NCI-H345 (cell line): ENCODE measurements at places on chromosomes 16 and 17.

DNA sequence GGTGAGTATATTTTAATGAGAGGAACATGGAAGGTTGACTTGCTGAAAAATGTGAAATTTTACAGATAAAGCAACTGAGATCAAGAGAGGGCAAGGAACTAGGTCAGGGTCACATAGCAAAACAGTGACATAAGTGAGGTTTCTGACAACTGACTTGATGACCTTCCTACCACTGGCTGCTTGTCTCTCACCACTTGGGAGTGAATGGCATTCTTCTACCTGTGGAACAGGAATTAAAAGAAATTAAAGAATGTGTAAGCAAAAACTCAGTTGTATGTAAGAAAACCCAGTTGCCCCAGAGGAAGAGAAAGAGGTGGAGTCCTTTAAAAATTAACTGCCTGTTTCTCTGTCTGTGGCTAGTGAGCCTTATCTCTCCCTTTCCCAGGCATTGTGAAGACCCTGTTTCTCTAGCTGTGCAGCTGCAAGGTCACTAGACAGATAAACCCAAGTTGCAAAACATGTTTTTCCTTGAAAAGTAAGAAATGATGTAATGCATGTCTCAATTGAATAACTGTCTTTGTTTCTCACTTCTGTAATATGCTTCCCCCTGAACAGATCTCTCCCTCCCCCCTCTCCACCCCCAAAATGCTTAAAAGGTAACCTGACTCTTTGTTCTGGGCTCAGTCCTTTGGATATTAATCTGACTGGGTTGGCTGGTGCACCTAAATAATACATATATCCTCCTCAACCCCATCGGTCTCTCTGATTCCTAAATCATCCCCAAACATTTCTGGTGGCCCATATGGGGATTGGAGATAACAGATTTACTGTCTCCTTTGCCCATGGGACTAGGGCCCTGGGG lies 23.4 kb downstream of the ACSM1 start:
- DNase-seq: no peak

- no peak for DNase-seq
These were observed 55.0 kb downstream of the ZNF423 start for GRCh38 chr16:49800876-49801275.

- DNase-seq: no peak
These were observed 13.7 kb downstream of the N4BP1 start for GRCh38 chr16:48596326-48596725.

DNA sequence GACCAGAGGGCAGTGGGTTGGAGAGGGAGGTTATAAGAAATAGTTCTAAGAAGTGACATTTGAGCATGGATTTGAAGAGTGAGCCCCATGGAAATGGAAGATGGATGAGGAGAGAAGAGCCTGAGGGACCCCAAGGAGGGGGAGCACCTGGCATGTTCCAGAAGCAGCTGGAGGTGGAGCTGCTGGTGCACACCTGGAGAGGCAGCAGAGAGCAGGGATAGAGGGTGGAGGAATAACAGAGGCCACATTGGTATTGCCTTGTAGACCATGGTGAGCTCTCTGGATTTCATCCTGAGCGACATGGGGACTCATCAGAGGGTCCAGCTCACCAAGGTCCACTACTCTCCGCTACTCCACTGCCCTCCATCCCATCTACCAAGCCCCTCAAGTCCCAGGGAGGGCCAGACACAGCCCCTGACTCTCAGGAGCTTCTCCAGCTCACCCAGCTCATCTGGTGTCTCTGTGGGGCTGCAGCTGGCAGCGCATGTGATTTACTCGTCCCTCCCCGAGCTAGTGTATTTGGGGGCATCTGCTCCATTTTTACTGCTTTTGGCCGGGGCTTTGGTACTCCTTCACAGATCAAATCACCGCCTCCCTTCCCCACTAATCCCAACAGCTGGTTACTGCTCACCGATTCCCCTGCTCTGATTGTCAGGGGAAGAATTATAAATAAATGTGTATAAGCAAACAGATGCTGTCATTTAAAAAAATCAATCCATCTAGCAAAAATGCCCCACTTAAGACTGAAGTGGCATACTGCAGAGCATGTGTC lies 22.1 kb upstream of the KDM8 start:
- no peak for DNase-seq

- DNase-seq: no peak
These were observed 1.4 kb downstream of the PPP1R9B start for GRCh38 chr17:50149091-50149416.

DNA sequence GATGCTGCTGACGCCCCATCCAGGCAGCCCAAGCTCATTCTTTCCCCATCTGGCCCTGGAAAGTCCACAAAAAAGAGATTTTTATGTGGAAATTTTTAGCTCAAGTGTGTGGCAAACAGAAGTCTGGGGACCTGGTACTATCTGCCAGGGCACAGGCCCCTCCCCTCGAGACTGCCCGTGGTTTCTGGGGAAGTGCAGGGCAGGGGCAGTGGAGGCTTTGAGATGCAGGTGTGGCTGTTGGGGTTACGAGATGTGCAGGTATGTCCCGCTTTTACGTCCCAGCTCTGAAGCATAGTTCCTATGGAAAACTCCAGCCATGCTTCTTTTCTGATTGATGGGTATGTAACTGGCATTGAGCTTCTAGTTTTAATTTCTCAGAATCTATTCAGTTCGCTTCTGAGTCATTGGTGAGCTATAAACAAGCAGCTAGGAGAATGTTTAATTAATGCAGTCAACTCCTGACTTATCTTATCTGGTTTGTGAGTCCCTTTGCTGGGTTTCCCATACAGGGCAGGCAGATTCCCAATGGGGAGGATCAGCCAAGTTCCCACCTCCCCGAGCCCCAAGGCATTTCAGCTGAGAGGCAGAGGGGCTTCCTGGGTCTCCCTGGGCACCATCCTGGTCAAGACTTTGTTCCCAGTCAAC lies 16.2 kb downstream of the TBX4 start:
- DNase-seq: no peak

DNA sequence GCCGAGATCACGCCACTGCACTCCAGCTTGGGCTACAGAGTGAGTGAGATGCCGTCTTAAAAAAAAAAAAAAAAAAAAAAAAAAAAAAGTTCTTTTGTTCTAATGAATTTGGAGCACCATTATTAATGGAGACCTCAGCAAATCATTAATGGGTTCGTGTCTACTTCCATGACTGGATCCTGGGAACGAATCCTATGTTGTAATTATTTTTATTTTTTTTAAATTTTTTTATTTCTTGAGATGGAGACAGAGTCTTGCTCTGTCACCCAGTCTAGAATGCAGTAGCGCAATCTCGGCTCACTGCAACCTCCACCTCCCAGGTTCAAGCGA lies 30.7 kb downstream of the SPOP start:
- DNase-seq: no peak

- DNase-seq: no peak
These were observed 25.0 kb downstream of the ZNF469 start for GRCh38 chr16:88407807-88408206.

DNA sequence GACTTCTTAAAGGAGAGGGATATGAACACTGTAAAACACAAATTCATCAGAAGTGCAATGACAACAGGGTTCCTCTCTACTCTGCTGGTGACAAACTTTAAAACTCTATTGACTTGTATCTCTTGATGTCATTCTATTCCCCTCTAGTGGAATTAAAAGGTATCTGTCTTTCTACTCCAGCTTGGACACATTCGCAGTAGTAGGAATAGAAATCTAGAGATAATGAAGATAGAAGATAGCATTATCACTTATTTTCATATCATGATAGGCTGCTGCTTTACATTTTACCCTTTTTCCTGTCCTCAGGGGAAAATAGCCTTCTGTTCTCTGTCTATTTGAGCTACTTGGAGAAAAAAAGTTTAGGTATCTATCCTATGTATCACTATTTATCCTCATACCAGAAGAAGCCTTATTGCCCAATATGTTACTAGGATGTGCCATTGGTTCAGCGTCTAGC lies 209.6 kb upstream of the CACNG5 start:
- DNase-seq: peak; percentile 18

GRCh38 chr16:86202760-86203426 lies 303.9 kb downstream of the IRF8 start:
- DNase-seq: no peak

DNA sequence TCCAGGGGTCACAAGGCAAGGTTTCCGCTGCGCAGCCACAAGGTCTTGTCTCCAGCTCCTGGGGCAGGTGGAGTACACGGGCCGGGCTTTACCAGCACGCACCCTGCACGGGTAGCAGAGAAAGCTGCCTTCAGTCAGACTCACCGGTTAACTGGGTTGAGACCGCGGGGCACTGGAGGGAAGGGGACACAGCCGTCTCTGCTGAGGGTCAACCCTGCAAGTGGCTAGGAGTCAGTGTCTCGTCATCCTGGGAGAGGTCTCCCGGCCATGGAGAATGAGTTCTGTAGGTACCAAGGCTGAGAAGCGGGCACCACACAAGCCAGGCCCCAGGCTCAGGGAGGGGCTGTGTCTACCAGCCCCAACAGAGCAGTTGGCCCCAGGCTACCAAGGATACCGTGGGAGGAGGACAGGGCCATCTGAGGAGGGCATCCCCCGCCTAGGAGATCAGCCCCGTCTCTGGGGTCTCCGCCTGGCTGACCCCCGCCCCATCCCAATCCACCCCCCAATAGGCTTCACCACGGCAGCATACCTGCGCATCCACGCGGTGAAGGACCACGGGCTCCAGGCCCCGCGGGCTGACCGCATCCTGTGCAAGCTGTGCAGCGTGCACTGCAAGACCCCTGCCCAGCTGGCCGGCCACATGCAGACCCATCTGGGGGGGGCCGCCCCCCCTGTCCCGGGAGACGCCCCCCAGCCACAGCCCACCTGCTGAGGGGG lies 2.8 kb upstream of the PRRT2 start:
- no peak for DNase-seq

- DNase-seq: no peak
These were observed at the start of gene SCNN1B for GRCh38 chr16:23302045-23302956. SCNN1B (plus strand) TSS chr16:23302302; CDS start chr16:23348600, 46,298 bp downstream.

DNA sequence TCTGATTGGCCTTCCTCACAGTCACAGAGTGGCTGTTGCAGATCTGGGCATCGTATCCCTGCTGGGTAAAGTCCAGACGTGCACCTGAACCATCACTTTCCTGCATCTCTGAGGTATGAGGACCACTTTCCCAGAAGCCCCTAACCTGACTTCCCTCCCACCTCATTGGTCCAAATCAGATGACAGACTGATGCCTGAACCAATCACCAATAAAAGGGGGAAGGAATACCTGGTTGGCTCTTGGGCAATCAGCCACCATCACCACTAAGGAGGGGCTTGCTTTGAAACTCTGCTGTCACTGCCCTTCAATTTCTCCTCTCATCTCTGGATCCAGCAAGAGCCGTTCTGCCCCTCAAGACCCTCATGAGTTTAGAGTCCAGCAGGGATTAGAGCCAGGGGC lies 13.6 kb upstream of the WFDC1 start:
- no peak for DNase-seq

DNA sequence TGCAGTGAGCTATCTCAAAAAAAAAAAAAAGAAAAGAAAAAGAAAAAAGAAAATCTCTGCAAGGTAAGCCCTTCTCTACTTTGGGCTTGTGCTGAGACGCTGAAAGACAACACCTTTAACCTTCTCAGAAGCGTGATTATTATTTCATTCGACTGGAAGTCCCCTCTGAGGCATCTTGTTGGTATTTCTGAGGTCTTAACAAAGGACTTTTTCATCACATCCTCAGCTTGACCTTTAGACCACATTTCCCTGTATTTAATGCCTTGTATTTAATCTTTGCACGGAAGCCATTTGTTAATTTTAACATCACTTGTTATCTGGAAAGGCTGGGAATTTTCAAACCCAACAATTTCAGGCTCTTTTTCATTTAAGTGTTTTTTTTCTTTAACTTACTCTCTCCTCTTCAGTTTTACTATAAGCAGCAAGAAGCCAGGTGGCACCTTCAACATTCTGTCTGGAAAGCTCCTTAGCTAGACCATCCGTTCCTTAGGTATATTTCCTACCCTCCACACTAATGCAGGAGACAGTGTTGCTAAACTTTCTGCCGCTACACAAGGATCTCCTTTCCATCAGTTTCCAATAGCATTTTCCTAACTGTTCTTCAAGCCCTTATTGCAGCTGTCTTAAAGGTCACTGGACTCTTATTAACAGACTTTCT lies 10.3 kb downstream of the KCTD13 start:
- DNase-seq: no peak
